ENCODE measurements at places on chromosomes 4 and X.

DNA sequence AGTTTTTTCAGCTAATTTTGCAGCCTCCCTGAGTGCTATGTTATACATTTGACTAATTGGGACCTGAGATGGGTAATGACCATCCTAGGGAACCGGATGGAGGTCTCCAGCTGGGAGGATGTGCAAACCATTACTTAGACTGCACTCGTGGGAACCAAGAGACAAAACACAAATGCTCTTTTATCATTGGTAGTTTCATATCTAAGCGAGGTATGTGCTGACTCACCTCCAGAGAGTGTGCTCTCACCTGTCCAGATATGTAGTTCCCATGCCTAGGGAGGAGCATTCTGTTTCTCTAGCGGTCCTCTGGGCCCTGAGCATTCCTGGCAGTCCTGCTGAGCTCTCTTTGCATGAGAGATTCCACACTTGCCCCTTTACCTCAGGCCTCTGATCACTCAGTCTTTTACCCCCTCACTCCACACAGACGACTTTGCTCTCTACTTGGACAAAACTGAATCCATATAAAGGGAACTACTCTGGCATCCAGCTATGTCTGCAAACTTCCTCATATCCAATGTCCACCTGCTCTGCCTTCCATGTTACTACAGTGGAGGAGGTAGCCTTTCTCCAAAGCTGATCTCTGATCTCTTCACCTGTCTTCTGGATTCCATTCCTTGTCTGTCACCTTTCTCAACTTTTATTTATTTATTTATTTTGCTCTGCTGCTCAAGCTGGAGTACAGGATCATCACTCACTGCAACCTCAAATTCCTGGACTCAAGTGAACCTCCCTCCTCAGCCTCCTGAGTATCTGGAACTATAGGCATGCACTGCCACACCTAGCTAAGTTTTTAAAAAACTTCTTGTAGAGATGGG lies 88.4 kb downstream of the LRP2BP start:
- no peak for DNase-seq

DNA sequence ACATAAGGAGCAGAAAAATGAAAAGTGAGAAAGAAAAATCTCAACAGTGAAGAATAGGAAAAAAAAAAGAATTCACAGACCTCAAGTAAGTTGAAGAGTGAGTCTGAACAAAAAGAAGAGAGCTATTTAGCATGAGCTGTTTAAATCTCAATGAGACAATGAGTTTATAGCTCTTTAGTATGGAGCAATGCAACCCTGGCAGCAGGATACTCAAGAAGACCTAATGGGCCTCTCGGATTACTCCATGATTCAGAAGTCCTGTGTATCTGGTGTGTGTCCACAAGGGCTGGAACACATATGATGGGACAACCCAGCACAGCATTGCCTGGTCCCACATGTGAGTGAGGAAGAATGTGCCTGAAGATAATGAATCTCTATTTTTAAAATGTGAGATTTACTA lies 563.1 kb upstream of the INTU start:
- no peak for DNase-seq

GRCh38 chr4:7171191-7171900 lies 21.0 kb upstream of the SORCS2 start:
- no peak for DNase-seq

- DNase-seq, result no peak
Measured at GRCh38 chr4:158053086-158053485, 119.7 kb downstream of the GASK1B start.

GRCh38 chrX:102950908-102951866 lies 14.1 kb downstream of the RAB40AL start:
- no peak for DNase-seq

- DNase-seq, result no peak
Measured at GRCh38 chrX:13252726-13253125, 67.1 kb downstream of the ATXN3L start.

DNA sequence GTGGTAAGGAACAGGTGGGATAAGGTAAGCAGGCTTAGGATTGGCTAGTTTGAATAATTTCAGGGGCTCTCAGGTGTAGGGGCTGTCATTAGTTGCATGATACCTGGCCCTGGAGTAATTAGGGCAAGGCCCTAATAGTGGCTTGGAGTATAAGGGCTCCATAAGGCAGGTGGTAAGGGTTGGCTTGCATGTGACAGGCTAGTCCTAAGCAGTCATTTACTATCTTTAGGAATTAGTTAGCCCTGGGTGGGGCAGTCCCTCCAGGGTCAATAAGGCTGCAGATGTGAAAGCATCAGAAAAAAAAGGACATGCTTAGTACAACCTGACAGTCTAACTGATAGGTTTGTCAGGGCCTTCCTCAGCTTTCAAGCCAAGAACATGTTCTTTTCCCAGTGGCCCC lies 7.8 kb upstream of the TMPRSS11D start:
- DNase-seq, result no peak

Measured in GM04503 (cell line).